GDM1 (cell line): ENCODE measurements at places on chromosomes 5 and 9.

GRCh38 chr5:113140837-113141671 lies 164.5 kb downstream of the DCP2 start:
- no peak for DNase-seq

- DNase-seq, result no peak
Observed at GRCh38 chr9:87880683-87881082, 2.0 kb upstream of the SPATA31E1 start.

DNA sequence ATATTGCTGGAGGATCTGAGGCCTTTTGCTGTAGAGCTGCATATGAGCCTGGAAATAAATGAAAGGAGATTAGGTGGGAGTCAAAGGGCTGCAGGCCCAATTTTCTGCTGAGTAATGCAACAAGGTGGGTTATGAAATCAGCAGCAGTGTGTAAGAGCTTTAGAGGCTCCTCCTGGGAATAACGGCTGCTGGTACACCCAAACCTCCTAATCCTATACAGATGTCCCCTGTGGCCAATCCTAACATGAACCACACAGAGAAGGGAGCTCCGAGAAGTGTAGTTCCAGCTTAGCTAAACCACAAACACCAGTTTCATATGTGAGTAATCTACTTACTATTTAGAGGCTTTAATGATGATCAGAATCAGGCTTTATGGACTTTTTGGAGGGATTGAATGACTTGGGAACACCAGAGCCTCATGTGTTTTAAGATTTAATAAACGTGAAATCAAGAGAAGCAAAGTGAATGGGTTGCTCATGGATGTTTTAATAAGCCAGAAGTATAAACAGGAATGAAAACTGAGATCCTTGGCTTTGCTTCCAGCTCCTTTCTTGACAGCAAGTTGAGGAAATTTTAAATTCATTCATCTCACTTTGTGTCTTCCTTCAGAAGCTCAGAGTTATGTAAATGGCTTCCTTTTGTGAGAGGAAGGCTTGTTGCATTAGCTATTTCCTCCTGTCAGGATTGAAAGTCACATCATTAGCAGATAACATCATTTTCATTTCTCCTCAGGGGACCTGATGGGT lies 437.5 kb downstream of the TMEM232 start:
- no peak for DNase-seq

DNA sequence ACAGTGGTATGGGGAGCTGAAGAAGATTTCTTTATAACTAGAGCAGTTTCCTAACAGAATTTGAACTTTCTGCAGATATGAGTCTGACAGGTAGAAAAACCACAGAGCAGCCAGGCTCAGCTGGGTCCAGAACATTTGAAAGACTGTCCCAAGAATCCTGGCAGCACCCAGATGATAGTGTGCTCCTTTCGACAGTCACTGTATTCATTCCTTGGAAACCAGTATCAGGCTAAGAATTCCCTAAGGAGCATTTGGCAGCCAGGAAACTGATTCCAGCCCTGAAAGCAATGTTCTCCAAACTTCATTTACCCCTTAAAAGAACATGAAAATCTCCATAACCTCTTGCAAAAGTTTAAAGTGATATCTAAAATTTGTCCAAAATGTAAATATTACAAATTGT lies 123.0 kb upstream of the MTAP start:
- no peak for DNase-seq

- no peak for DNase-seq
Observed at GRCh38 chr5:173278172-173278571, 43.2 kb upstream of the NKX2-5 start.

DNA sequence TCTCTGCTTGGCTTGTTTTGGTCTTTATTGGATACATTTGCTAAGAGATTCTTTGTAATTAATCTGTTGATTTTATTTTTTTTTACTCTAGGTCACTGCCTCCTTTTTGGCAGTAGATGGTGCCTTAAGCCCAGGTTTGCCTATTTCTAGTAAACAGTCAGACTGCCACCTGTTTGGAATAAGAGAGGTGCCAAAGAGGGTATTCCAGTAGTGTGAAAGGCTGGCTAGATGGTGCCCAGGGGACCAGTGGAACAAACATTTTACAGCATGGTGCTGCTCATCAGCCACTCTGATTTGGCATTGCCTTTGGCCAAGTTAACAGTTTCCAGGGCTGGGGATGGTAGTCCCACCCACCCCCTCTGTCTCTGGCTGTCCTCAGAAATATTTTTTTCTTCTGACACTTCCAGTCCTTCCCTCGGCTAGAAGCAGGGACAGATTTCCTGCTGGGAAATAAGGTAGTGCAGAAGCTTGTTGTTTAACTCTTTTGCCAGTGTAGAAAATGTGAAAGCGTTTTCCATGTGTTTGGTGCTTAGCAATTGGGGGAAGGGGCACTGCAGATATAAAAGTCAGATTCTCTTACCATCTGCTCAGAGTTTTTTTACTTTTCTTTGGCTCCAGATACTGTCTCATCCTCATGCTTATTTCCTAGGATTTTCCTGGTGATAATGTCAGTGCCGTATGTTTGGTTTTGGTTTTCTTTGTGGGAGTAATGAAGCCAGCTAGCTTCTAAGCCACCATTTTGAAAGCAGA lies 36.6 kb upstream of the FBXL7 start:
- no peak for DNase-seq

DNA sequence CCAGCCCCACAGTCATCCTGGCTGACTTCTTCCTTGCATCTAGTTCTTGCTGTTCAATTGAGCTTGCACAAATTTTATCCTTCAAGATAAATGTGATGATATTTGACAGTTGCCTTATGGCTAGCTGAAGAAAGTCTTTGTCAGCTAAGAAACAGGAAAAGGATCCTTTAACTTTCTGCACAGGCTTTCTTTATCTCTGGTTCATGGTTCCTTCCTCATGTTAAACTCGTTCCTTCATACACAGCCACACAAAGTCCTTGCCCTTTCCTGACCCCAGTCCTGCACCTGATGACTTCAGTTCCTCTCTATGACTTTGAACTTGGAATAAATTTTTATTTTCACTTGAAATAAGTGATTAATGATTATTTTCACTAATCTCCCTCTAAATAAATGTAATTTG lies 132.5 kb upstream of the PRSS3 start:
- DNase-seq, result peak; percentile 61

- peak; percentile 1 for DNase-seq
Observed at GRCh38 chr9:83219154-83219923, 156.4 kb upstream of the RASEF start.

DNA sequence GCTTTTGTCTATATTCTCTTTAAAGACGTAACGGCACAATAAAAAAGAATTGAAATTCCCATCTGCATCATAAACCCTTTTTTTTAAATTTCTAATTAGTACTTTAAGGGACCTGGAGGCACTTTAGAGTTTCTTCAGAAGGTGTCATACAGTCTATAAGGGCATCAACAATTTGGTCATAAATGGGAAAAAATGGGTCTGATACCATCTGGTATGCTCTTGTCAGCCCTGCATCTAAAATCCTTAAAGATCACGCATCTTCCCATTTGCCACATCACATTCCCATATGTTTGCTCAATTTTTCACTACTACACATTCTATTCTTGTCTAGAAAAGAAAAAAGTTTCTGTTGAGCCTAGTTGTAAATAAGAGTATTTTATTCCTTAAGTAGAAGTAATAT lies 53.8 kb downstream of the COX7C start:
- DNase-seq, result no peak

GRCh38 chr9:130433168-130433946 lies 11.4 kb upstream of the ASS1 start:
- no peak for DNase-seq

GRCh38 chr5:6734781-6735180 lies 21.5 kb downstream of the TENT4A start:
- no peak for DNase-seq

DNA sequence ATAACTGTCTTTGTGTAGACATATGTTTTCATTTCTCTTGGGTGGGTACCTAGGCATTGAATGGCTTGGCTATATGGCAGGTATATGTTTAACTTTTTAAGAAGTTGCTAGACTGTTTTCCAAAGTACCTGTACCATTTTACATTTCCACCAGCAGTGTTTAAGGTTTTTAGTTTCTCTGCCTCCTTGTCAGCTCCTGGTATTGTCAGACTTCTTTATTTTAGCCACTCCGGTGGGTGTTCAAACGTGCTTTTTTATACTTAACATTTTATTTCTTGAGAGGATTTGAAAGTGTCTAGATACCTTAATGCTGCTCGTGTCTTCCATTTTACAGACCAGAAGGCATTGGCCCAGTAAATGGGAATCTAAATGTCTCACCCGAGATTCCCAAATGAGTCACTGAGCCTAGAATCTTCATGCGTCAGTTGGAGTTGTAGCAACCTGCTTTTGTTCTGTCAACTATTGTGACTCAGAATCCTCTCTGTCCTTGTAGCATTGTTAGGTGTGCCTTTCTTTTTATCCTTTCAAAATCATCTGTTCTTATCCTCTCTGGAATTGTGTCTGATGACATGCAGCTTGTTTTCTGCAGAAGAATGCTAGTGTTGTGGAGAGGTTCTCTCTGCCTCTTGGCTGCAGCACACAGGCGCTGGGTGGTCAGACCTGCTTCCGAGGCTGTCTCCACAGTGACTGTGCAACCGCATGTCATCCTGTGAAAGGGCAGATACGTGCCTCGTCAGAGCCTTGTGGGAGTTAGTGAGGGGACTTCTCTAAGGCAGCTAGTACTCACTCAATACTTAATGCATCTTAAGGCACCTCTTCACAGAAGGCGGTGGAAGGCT lies 291.8 kb downstream of the AOPEP start:
- DNase-seq, result peak; percentile 92

DNA sequence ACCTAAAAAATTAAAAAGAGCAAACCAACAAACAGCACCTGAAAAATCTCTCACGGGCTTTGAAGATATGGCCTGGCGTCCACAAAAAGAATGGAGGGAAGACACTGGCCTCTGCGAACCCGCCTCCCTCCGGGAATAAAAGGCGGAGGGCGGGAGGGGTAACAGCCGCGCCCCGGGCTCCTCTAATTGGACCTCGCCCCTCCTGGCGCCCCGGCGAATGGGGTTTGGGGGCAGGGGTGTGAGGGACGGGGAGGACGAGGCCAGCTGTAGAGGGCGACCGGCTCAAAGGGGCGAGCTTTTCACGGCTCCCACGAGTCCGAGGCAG lies 753 bp downstream of the FANCC start:
- peak; percentile 60 for DNase-seq

DNA sequence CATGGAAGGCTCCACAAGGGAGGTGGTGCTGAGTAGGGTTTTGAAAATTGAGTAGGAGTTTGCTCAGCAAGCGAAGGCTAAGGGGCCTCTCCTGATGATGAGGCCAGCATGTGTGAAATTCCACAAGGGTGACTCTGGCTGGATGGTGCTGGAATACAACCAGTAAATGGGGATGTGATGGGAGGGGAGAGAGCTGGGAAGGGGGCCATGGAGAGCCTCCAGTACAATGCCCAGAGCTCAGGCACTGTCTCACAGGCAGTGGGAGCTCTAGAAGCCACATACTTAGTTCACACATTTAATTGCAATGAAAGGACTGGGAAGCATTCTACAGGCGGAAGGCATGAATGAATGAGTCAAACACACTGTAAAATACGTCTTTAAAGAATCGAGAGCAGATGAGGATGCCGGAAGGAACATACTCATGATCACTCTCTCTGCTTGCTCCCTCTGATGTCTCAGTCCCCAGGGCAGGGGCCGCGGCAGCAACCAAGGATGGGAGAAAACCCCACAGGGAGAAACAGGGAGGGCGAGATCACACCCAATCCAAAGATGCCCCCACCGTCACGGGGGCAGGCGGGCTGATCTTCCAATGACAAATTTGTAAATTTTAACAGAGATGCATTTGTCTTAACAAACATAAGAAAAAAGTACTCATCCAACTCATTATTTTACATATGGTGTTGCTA lies 261.0 kb downstream of the NSG2 start:
- DNase-seq, result no peak

GRCh38 chr5:6601816-6602215 lies 31.0 kb downstream of the NSUN2 start:
- no peak for DNase-seq

DNA sequence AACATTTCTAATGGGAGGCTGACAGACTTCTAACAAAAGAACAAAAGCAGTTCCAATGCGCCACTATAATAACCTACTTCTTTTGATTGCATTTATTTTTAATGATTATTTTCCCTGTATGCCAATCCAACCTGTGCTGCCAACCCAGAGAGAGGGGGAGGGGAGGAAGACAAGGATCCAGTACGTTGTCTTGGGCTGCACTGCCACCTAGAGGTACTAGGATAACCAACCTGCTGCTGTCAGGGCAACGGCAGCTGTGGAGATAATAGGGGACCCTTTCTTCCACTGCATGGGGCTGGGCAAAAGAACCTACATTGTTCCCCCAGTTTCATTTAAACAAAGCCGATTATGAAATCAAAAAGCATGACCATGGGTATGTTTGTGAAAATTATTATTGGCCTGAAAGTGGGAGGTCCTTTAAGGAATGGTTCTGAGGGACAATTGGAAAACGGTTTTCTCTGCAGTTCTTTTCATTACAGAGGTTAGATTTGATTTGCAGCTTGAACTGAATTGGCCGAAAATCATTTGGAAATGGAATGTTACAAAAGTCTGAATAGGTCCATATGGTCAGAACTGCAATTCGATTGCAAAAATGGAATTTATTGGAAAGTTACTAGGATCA lies 101.3 kb downstream of the RASEF start:
- DNase-seq, result peak; percentile 59

- no peak for DNase-seq
Observed at GRCh38 chr5:39214912-39215709, 4.3 kb downstream of the FYB1 start.

DNA sequence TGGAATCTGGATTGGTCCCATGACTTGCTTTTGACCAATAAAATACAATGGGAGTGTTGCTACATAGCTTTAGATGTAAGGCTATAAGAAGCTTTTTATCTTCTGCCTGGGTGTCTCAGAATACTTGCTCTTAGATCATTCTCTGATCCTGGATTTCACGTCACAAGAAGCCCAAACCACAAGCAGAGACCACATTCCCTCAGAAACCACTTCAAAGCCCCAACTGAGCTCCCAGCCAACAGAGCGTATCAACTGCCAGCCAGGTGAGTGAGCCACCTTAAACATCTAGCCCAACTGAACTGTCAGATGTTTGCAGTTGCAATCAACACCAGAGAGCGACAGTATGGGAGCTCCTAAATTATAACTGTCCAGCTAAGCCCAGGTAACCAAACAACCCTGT lies 687.1 kb downstream of the TLE1 start:
- DNase-seq, result no peak

GRCh38 chr5:14112998-14113652 lies 30.0 kb upstream of the TRIO start:
- DNase-seq, result no peak

DNA sequence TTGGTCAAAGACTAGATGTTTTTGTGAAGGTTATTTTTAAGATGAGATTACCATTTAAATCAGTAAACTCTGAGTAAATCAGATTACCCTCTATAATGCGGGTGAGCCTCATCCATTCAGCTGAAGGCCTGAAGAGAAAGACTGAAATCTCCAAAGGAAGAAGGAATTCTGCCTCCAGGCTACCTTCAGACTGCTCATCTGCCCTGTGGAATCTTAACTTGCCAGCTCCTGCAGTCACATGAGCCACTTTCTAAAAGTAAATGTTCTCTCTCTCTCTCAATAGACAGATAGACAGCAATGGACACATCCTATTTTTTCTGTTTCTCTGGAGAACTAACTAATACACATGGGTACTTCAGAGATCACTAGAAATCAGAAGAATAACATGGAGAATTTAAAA lies 182.8 kb downstream of the CFAP90 start:
- no peak for DNase-seq

- DNase-seq, result no peak
Observed at GRCh38 chr9:135692410-135692809, 6.9 kb downstream of the SOHLH1 start.
